ENCODE measurements at places on chromosomes 12 and 14.

DNA sequence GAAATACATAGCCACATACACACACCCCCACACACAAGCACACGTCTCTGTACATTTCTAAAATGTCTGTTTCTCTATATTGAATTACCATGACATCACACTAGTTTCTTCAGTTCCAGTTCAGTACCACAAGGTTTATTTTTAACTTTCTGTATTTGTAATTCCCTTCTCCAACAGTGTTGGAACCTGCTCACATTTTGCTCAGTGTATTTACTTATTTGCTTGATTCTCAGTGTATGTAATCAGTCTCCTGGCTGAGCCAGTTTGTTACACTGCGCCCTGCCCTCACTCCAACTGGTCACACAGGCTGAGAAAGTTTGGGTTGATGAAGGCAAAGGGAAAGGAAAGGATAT, 67.1 kb downstream of the MON2 start:
- DNase-seq = no peak

DNA sequence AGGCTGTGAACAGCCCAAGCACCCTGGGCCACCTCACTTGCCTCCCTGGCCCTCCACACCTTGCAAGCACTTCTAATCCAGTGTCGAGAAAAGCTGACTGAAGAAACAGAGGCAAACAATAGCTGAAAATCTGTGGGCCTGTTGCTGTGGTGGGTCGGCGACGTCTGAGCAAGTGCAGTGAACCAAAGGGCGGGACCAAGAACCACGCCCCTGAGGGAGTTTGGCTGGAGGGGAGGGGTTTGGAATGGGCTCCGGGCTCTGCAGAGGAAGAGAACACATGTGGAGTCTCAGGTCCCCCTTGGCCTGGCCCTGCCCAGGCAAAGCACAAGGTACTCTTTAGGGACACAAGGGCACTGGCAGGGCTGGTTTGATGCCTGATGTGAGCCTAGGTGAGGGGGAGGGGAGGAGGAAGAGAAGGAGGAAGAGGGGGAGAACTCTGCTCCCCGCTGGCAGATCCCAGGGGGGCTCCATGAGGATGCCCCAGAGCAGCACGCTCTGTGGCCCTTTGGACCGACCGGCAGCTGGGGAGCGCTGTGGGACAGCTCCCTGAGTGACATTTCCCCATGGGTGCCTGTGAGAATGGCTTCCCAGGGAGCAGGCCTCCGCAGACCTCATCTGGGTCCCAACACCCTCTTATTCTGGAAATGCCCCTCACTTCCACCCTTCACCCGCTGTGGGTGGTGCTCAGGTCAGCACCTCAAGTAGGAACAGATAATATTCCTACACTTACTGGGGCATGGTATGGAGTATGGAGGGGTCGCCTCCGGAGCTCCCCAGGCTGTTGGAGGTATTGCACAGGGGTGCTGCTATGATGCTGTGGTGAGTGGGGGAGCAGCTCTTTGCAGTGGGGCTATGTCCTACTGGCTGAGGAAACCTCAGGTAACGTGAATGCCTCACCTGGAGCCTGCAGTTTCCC, 85.5 kb downstream of the CPSF2 start:
- DNase-seq = no peak

DNA sequence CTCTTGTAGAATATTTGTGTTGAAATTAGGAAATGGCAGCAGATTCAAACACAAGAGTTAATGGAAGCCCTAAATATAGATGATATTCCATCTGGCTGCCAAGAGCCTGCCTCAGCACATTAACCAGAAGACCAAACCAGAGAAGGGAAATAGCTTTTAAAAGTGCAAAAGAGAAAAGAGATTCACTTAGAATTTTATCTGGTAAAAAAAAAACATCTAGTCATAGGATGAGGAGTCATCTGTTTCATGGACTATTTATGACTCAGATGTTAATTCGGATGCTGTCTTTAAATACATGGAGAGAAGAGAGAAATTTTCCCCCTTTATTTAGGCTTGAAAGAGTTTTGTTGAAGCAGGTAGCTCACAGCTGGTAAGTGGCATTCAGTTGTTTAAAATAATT, 201.6 kb upstream of the NUDT4 start:
- DNase-seq = no peak

- DNase-seq = no peak
Observed at GRCh38 chr14:37403626-37404025, 191.4 kb downstream of the FOXA1 start.

GRCh38 chr12:27276275-27276674, 32.2 kb downstream of the STK38L start:
- DNase-seq = no peak

- DNase-seq = no peak
Observed at GRCh38 chr14:39628087-39628486, 195.9 kb upstream of the FBXO33 start.

GRCh38 chr14:71600309-71600708, 331.9 kb upstream of the RGS6 start:
- DNase-seq = no peak

DNA sequence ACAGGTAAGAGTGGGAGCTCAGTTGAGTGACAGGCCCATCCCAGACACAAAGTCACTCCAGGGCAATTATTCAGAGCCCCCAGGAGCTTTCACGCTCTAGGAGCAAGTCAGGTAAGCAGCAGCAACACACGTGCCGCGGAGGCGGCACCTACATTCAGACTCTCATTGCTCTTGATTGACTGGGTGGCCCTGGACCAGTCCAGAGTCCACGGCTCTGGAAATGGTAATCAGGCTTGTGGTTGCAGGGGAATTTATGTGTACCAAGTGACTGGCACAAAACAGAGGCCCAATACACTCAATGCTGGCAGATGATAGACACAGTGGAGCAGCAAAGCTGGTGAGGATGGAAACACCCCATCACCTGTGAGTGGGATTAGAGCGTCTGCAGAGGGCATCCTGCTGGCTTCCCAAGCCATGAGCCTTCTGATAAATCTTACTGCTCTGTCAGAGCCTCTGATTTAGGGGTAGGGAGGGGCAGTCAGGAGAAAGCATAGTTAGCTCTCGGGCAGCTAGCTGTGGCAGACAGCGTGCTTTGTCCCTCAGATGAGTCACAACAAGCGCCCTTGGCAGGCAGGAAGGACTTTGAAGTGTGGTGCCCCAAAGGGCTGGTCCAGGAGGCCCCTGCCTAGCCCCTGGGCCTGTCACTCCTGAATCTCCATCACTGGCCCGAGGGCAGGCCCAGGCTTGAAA, 344.7 kb downstream of the CACNA1C start:
- DNase-seq = no peak

DNA sequence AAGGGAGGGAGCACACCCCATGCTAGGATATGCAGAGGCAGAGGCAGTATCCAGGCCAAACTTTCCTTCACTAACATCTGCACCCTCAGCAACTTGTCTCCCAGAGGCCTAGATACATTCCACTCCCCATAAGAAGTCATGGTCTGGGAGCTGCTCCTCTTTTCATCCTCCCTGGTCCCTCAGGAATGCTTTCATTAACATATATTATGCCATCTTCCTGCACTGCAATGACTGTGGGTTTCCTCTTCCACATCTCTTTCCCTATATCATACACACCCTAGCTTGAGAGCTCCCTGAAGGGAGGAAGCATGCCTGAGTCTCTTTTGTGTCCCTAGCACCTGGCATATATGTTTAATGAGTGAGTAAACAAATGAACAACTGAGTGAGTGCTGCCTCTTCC, 8.6 kb downstream of the DDN start:
- no peak for DNase-seq

DNA sequence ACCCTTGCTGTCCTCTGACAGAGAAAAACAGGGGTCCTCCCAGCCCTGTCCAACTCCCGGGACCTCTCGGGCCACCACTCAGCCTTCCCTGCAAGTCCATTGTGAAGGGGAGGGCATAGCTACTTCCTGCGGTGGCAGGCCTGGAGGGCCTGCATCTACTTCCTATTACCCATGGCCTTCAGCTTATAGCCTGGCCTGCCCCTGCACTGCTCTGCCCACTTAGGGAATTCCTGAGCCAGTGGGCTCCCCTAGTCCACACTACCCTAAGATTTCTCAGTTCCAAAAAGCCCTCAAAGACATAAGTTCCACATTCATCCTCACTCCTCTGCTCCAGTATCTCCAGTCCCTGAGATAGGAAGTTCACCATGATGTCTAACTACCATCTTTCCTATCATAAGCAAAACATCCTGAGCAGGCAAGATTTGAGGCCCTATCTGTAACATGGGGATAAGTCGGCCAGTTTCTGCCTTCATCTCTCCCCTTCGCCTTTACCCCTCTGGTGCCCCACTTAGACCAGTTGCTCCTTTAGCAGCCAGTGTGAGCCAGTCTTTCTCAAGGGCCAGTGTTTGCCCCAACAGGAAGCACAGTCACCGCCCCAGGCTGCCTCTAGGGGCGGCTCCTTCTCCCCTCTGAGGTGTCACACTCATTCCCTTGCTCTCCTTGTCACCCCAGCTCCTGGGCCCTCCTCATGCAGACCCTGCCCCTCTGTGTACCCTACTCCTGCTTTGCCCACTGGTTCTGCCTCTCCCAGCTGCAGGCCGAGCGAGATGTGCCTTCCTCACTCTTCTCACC, 10.9 kb downstream of the HDAC7 start:
- no peak for DNase-seq

GRCh38 chr14:51960866-51961265, 28.5 kb upstream of the RTRAF start:
- DNase-seq = no peak

- DNase-seq = no peak
Observed at GRCh38 chr14:99286761-99287160, 14.8 kb upstream of the BCL11B start.

GRCh38 chr14:100144996-100145646, 14.3 kb downstream of the DEGS2 start:
- no peak for DNase-seq

DNA sequence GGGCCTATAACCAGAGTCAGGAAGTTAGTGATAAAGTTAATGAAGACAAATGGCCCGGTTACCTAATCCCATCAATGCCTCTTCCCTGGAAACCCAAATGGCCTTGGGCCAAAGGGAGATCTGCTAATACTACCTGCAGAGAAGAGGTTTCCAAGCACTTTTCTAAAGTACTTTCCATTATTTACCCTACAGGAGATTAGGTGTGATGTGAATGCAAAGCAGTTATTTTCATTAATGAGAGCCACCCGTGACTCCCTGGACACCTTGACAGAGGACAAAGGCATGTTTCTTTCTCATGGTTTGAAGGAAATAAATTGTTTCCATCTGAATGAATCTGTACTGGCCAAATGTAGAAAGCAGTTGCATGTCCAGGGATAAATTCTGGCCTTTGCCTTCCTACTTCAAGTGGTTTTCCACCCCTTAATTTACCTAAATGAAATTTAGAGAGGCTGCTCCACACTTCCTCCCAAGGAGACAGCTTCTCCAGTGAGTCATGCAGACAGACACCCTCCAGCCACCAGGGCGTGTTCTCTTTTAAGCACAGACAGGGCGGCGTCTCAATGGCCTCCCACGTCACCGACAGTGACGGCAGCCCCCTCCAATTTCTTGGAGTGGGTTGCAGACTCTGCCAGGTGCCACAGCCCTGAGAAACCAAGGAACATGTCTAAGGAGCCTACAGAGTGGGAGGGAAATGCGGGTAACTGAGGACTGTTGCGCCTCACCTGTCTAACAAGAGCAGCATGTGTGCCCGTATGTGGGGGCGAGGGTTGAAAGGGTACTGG, 43.9 kb upstream of the GNPNAT1 start:
- DNase-seq = no peak

DNA sequence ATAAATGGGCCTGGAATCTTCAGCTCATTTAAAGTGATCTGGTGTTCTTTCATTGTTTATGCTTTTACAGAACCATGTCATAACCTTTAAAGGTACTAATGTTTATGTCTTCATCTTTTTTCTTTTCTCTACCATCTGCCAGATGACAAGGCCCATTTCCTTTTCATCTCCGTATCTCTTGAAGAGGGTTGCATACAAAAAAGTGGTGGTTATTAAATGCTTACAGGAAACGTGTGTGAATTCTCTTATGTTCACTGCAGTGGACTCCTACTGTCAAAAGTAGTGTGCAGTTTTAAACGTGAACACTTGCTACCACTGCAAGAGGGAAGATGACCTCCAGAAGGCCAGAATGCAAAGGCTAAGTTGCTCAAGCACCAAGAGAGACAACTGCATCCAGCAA, 91.4 kb downstream of the TTC7B start:
- DNase-seq = no peak

DNA sequence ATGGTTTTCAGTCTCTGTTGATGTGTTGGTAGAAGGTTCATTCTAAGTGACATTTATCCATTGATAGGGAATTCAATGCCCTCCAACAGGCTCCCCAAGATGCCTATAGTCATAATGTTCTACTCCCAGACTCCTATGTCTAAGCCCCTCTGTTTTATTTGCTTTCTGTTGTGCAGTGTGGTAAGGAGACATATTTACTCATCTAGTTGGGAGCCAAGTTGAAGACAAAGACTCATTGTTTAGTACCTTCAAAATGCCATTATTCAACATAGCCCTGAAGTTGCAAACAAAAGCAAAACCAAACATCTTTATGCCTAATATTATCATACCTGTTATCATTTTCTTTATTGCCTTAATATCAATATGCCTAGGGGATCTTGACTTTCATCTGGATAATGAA, 302.1 kb downstream of the RMST start:
- no peak for DNase-seq

- DNase-seq = no peak
Observed at GRCh38 chr12:26939192-26939832, 1.0 kb downstream of the FGFR1OP2 start.

DNA sequence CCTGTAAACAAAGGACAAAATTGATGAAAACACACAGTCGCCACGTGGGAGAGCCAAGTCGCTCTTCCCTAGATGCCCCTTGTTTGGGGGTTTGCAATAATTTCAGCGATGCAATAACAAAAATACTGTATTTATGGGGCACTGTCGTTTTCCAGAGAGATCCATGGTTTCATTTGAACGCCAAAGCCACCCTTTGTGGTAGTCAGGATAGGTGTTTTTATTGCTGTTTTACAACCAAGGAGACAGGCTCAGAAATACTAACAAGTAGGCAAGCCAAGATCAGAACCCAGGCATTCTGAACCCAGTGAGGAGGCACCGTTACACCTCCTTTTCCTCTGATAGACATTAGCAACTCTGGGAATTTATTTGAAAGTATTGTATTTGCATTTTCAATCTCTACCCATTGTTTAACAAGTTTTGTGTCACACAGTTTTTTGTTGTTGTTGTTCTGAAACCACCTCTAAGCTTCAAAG, 831 bp upstream of the BTBD7 start:
- DNase-seq = no peak

GRCh38 chr12:88052686-88053085, 23.5 kb upstream of the C12orf50 start:
- DNase-seq = no peak

DNA sequence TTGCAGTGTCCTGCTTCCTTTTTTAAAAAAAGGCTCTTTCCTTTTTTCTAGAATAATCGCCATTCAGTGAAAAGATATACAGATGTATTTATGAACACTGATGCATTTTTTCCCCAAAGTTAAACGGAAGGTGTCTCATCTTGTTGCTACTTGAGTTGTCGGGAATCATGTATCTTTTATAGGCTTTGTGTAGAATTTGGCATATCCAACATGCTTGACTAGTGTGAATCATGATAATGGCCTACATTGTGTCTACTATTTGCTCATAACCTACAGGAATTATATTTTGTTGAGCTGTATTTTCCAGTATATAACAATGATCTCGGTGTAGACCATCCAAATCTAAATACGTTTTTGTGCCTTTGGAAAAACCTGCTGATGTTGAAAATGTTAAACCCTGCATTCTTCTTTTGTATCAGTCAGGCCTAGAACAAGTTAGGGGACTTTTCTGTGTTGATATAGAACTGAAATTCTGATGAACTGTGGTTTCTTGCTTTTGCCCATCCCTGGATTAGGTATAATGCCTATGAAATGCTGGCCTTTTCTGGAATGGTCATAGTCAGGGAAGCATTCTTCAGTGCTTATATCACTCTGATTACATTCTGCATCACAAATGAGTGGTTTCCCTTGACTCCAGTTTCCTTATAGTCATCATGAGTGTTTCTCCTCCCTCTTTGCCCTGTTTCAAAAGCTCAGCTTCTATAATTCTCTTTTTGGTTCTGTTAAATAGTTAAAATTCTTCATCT, 10.8 kb downstream of the BMAL2 start:
- no peak for DNase-seq
